ENCODE measurements at places on chromosomes 12 and 14. TPM values are rescaled to one million over a fixed set of nuclear protein-coding genes. Genes with fewer than 3 reads are reported as not detected.

Gene GALNT8
- total RNA-seq = 1.3 TPM

Gene TEX52
- not detected for total RNA-seq

Gene NABP2
- 24.7 TPM for total RNA-seq

Gene NGB
- not detected for total RNA-seq

Gene OTOGL
- 1.3 TPM for total RNA-seq

Gene AHSA1
- total RNA-seq = 121 TPM

Gene PRPH
- 0.96 TPM for total RNA-seq

Gene PMEL
- total RNA-seq = 18.7 TPM

Gene PLCZ1
- total RNA-seq = not detected

Gene CIROP
- total RNA-seq = not detected

DNA sequence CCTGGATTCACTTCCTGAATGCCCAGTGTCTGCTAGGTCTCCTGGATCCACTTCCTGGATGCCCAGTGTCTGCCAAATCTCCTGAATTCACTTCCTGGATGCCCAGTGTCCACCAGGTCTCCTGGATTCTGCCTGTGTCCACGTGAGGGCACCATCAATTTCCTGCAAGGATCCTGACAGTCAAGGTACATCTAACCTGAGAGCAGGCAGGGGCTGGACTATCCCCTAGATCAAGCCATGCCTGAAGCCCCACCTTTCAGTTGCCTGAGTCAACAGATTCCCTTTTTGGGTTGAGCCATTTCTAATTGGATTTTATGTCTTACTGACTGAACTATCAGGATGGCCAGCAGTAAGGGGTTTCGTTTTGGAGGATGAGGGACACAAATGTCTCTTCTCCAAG, 49.5 kb downstream of the GALNT9 start:
- no peak overlapping the region for H3K4me3 ChIP-seq
- H3K4me1 ChIP-seq = no peaks in the 10 kb centered on the region
- no peaks in the 10 kb centered on the region for H3K27me3 ChIP-seq
- no peak overlapping the region for H3K27ac ChIP-seq
- DNase-seq = no peak

DNA sequence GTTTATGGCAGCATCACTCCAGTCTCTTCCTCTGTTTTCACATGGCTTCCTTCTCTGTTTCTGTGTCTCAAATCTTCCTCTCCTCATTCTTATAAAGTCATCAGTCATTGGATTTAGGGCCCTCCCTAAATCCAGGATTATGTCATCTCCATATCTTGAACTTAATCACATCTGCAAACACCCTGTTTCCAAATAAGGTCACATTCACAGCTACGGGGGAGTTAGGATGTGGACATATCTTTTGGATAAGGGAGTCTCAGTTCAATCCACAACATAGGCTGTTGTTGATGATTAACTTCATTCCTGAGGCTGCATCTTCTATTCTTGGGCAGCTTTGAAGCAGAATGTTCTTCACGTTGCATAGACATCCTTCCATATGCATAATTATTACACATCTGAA, 40.3 kb upstream of the NTF3 start:
- no peaks in the 10 kb centered on the region for H3K27me3 ChIP-seq
- no peaks in the 10 kb centered on the region for H3K4me1 ChIP-seq

DNA sequence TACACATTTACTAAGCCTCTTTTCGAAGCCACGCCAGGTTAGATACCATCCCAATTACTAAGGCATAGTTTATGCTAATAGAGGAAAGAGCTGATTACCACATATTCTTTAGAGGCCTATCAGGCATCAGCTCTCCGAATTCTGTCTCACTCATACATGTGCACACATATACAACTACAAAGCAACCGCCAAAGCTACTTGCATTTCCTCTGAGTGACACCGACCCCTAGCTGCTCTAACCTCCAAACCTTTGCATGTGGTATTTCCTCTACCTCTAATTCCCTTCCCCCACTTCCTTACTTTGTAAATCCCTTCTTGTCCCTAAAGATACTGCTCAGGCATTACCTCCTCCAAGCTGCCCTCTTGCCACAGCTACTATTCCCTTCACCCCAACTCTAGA, 107.2 kb downstream of the DUSP6 start:
- no peaks in the 10 kb centered on the region for H3K4me1 ChIP-seq
- H3K36me3 ChIP-seq = no peaks in the 10 kb centered on the region
- H3K27ac ChIP-seq = peak overlapping the region; percentile 6
- no peak for DNase-seq

GRCh38 chr12:10111451-10111850, 12.7 kb upstream of the CLEC1A start:
- H3K36me3 ChIP-seq = no peaks in the 10 kb centered on the region
- no peaks in the 10 kb centered on the region for H3K27me3 ChIP-seq
- H3K4me3 ChIP-seq = no peak overlapping the region
- no peaks in the 10 kb centered on the region for H3K4me1 ChIP-seq

DNA sequence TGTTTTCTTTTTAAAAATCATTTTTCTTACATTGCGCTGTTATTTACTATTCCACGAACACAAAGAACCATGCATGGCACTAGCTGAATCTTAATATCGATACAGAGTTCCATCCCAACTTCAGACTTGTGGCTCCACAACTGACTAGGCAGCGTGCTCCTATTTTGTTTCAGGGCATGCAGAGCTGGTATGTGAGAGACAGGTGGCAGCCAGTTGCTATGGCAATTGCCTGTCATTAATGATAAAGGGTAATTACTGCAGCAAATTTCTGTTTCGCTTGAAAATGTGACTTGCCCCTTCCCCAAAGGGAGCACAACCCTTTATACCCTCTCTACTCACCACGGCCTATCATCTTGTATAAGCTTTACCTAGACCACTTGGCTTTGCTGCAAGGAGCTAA, 113.1 kb upstream of the G2E3 start:
- no peaks in the 10 kb centered on the region for H3K4me1 ChIP-seq
- H3K36me3 ChIP-seq = no peaks in the 10 kb centered on the region
- H3K27me3 ChIP-seq = no peaks in the 10 kb centered on the region
- no peak for DNase-seq
- no peak overlapping the region for H3K27ac ChIP-seq
- H3K4me3 ChIP-seq = no peak overlapping the region

DNA sequence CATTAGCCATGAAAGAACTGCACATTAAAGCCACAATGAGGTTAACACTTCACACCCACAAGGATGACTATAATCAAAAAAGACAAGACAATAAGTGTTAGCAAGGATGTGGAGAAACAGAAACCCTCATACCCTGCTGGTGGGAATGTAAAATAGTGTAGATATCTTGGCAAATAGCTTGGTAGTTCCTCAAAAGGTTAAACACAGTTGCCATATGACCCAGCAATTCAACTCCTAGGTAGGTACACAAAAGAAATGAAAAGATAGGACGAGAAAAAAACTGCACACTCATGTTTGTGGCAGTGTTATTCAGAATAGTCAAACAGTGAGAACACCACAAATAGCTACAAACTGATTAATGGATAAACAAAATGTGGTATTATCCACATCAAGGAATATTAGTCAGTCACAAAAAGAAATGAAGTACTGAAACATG, 93.5 kb downstream of the ATXN2 start:
- no peak overlapping the region for H3K4me3 ChIP-seq
- no peak overlapping the region for H3K27ac ChIP-seq
- no peaks in the 10 kb centered on the region for H3K27me3 ChIP-seq
- H3K4me1 ChIP-seq = no peaks in the 10 kb centered on the region
- H3K36me3 ChIP-seq = peaks cover 14% of the 10 kb centered on the region

DNA sequence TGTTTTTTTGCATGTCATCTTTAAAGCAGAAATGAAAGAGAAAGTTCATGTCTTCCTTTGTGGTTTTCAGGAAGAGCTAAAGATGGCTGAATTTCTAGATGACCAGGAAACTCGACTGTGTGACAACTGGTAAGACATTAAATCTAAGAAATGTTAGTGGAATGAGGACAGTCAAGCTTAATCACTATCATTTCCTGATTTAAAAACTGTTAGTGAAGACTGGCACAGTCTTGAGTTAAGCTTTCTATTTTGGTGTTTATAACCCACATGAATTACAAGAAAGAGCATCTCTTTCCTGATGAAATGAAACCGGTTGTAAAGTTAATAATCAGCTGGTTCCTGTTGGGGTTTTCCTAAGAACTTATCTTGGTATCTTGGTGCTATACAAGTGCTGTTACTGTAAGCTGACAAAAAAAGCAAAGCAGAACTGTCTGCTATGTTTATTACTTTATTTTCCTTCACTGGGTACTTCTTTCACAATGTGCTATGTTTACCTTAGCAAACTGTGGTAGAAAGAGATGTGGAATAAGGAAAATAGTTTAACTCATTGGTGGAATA, 5.2 kb downstream of the TRAFD1 start:
- no peak for DNase-seq
- peak overlapping the region; percentile 73 for H3K27ac ChIP-seq
- H3K4me3 ChIP-seq = peak overlapping the region; percentile 37
- no peaks in the 10 kb centered on the region for H3K27me3 ChIP-seq
- H3K36me3 ChIP-seq = no peaks in the 10 kb centered on the region

- H3K27ac ChIP-seq = no peak within 1 kb of the TSS
- no peaks in the 10 kb centered on the region for H3K36me3 ChIP-seq
- no peak for DNase-seq
- H3K4me1 ChIP-seq = peaks cover 3% of the 10 kb centered on the region
- peak within 1 kb of the TSS; percentile 42 for H3K4me3 ChIP-seq
Measured at GRCh38 chr14:61812347-61813095, 50.3 kb downstream of the SNAPC1 start.

DNA sequence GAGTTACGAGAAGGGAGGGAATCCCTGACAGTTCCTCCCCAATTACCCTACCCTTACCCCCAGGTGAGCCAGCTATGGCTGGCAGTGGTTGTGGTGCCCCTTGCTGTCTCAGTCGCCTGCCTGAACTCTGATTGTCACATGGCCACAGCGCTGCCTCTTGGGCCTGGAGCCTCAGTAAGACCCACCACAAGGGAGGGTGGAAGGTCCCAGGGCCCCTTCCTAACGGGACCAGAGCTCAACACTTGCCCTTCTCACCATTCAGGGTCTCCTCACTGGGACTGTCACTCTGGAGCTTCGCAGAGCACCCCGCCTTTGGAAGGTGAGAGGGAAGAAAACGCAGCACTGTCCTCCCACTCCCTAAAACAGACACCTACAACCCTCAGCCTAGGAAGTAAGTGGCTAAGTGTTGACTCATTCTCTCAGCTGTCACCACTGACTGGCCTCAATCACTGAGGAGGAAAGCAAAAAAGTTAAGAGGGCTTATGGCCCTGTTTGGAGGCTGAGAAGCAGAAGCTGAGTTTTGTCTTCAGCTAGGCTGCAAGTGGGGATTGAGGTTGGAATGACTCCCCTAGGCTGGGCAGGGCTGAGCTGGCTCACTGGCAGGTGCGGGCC, 1.0 kb downstream of the TMEM253 start:
- DNase-seq = no peak
- H3K27me3 ChIP-seq = no peaks in the 10 kb centered on the region
- peaks cover 6% of the 10 kb centered on the region for H3K4me1 ChIP-seq

DNA sequence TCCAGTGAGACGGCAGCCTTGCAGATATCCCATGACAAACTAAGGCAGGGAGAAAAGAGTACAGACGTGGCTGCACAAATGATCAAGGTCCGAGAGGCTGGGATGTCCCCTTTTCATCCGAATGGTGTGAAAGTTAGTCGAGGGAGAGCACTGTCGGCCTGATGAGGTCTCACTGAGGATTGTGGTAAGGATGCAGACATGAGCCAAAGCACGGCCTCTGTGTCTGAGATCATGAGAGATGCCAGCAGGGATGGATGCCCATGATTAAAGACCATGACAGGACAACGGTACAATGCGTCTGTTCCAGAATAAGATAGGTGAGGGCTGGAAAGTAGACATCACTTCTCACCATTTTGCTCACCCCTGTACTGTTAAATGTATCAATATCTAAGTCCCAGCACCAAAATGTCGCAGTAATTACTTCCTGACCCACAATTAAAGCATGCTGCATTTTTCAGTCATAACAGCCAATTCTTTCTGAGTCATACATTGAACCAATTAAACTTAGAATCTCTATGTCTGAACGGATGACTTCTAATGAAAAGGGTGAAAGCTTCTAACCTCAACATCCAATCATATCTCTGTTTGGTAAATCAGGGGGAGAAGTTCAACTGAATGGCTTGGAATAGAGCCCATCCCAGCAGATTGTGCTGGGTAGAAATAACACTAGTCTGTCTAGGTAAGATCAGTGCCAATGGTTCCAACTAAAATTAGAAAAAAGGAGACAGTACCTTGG, 249.6 kb upstream of the SOX5 start:
- H3K4me3 ChIP-seq = no peak overlapping the region
- DNase-seq = no peak
- H3K36me3 ChIP-seq = no peaks in the 10 kb centered on the region
- H3K4me1 ChIP-seq = no peaks in the 10 kb centered on the region
- H3K27me3 ChIP-seq = no peaks in the 10 kb centered on the region
- no peak overlapping the region for H3K27ac ChIP-seq

DNA sequence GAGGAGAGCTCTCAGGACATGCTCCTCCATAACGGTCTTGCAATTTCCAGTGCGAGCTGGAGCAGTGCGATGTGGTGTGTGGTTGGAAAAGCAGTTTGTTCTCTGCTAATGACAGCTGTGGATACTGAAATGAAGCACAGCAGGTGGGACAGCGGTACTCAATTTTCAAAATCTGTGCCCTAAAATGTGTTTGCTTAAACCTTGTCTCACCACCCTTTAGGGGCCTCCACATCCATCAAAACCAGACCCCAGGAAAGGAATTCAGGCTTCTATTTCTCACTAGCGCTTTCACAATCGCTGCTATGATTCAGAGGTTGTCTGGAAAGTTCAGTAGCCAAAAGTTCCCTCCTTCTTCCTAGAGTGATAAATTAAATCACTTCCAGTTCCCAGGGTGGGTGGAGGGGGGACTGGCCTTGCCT, 440.8 kb downstream of the EGLN3 start:
- H3K4me3 ChIP-seq = no peak overlapping the region
- DNase-seq = no peak
- no peaks in the 10 kb centered on the region for H3K36me3 ChIP-seq
- H3K27ac ChIP-seq = no peak overlapping the region
- no peaks in the 10 kb centered on the region for H3K4me1 ChIP-seq

GRCh38 chr12:127280393-127281275, 986.3 kb upstream of the TMEM132C start:
- H3K4me1 ChIP-seq = no peaks in the 10 kb centered on the region
- DNase-seq = no peak
- no peak overlapping the region for H3K27ac ChIP-seq
- H3K4me3 ChIP-seq = no peak overlapping the region
- peaks cover 6% of the 10 kb centered on the region for H3K27me3 ChIP-seq

DNA sequence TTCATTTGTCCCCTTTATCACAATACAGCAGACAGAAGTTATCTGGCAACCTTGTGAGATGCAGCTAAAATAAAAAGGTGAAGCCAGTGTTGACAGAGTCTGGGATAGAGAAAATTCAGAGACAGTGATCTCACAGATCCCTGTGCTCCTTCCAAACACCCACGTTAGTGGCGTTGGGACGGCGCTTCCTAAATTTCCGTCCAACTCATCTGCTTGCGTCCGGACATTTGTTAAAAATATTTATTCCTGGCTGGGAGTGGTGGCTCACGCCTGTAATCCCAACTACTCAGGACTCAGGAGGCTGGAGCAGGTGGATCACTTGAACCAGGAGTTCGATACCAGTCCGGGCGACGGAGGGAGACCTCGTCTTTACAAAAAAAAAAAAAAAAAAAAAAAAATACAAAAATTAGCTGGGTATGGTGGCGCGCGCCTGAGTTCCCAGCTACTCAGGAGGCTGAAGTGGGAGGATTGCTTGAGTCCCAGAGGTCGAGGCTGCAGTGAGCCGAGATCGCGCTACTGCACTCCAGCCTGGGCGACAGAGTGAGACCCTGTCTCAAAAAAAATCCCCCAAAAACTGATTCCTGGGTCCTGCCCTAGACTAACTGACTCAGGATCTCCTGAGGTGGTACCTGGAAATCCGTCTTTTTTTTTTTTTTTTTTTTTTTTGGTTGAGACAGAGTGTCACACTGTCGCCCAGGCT, 708 bp upstream of the TCTN1 start:
- no peak for DNase-seq
- H3K27me3 ChIP-seq = no peaks in the 10 kb centered on the region
- peaks cover 3% of the 10 kb centered on the region for H3K4me1 ChIP-seq
- peak overlapping the region; percentile 69 for H3K4me3 ChIP-seq
- peak overlapping the region; percentile 10 for H3K27ac ChIP-seq
